Activated CD4-positive, CD25-positive, alpha-beta regulatory T cell treated with anti-CD3 and anti-CD28 coated beads, Interleukin-2, amount 50 U/mL, for 72 hours (primary cell): ENCODE measurements at places on chromosomes 6 and 20.

GRCh38 chr6:102023977-102024657 lies 630.6 kb downstream of the GRIK2 start:
- DNase-seq = no peak

- DNase-seq = no peak
Measured at GRCh38 chr6:115830895-115831294, 229.8 kb downstream of the FRK start.

GRCh38 chr6:161242779-161243693 lies 30.8 kb downstream of the AGPAT4 start:
- DNase-seq = no peak

DNA sequence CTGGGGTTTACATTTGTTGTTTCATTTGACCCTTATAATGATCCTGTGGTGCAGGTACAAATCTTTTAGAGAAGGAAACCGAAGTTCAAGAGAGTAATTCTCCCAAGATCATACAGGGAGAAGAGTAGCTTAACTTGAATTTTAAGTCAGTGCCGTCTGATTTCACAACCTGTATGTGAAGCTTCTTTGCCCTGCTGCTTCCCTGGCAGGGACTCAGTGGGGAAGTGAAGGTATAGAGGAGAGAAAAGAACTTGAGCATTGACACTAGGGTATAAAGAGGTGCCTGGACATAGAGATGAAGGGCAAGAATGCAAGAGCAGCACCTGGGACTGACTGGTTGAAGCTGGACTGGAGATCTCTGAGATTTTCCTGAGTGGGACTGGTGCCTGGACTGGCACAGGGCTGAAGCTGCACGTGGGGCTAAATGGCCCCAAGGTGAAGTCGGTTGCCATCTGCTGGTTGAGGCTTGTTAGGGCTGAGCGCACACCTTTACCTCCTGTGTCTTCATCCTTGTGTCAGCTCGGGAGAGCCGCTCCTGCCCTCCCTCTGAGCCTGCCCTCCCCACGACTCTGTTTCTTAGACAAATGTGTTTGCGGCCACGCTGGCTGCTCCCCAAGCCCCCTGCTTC lies 41.8 kb downstream of the FARS2 start:
- DNase-seq = peak; percentile 54

GRCh38 chr20:43680981-43681380 lies 14.1 kb downstream of the MYBL2 start:
- no peak for DNase-seq
